Tibial nerve (tissue), 4 donors: ENCODE measurements at places on chromosomes 1 and 21. TPM values are rescaled to one million over a fixed set of nuclear protein-coding genes. Genes with fewer than 3 reads are reported as not detected.

The ADAMTS1 gene
- 294 TPM for total RNA-seq

The AMY1B gene
- not detected for total RNA-seq

GRCh38 chr1:183635099-183635605 is 431 bp downstream of the ARPC5 start:
- DNase-seq = no peak

GRCh38 chr21:41957991-41958766 is 4.4 kb upstream of the C2CD2 start:
- DNase-seq = peak; percentile 53
